Activated naive CD4-positive, alpha-beta T cell (primary cell): ENCODE measurements at places on chromosomes 7 and 10.

GRCh38 chr7:64634406-64635062, 31.4 kb upstream of the ZNF107 start:
- DNase-seq: no peak

GRCh38 chr10:74282848-74283210, 131.8 kb downstream of the ADK start:
- no peak for DNase-seq

DNA sequence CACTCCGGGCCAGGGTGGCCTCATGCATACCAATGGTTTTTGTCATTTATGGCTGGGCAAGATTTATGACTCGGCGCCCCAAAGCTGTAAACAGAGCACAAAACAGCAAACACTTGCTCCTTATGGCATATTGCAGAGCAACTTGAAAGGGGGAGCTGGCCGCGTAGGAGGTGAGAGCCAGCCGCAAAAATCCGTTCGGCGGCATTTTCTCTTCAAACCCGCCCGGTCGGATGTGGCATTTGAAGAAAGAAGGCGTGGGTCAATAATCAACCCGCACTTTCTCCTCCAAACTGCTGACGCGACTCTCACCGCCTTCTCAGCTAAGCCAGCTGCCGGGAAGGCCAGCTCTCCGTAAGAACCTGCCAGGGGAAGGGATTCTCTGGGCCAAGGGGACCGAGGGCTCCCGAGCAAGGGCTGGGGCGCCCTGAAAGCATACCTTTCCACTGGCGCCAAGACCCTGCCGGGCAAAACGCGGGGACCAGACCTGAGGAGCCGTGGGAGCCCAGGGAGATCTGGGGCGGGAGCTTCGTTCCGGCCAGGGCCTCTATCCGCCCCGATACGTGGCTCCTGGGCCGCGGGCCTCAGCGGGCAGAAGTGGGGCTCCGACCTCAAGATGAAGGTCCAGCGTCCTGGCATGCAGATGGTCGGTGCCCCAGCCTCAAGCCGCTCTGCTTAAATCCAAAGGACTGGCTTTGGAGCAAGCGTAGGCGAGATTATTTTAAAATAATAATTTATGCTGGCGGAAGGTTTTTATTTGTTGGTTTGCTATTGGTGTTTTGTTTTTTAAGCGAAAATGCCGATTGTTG, 12.9 kb upstream of the HOXA2 start:
- no peak for DNase-seq

DNA sequence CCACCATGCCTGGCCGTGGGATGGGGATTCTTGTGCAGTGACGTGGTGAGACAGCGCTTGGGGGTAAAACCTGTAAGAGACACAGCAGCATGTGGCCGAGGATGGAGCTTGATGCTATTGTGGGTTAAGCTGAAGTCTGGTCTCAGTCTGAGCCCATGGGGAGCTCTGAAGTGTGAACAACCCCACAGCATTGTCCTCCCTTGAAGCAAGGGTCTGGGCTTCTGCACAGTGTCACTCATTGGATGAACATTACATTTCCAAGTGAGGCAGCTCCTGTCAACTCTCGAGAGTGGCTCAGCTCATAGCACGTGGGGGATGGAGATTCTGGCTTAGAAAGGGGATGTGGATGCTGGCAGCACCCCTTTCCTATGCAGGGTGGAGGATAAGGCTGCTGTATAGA, 32.2 kb upstream of the ZNF438 start:
- DNase-seq: no peak

- DNase-seq: no peak
Observed at GRCh38 chr7:36644625-36645422, 79.5 kb downstream of the AOAH start.

GRCh38 chr10:75076348-75076747, 35.1 kb upstream of the SAMD8 start:
- no peak for DNase-seq

- DNase-seq: no peak
Observed at GRCh38 chr10:50503661-50504320, 120.0 kb downstream of the SGMS1 start.

DNA sequence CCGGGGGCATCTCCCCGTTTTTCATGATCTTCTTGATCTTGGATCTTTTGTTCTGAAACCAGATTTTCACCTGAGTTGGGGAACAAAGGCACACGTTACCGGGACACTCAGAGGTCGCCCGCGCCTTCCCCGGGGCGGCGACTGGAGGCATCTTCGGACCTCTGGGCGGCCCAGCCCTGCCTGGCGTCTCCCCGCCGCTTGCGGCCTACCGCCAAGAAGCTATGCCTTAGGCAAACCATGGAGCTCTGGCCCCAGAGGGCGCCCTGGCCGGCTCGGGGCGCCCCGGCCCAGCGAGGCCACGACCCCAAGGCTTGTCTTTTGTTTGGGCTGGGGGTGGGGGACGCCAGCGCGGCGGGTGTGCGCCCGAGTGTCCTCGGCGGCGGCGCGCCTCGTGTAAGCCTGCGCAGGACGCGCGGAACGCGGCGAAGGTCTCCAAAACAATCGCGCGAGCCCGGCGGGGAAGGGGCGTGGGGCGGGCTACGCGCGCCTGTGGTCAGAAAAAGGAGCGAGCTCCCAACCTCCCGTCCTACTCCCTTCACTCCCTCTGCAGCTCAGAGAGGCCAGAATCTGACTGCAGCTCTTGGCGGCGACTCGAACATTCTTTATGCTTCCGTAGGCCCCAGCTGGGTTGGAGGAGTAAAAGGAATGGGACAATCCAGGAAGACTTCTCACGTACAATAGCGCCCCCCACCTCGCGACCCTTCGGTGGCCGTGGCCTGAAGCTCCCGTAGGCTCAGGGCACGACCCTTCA, 3.5 kb downstream of the DLX5 start:
- no peak for DNase-seq

DNA sequence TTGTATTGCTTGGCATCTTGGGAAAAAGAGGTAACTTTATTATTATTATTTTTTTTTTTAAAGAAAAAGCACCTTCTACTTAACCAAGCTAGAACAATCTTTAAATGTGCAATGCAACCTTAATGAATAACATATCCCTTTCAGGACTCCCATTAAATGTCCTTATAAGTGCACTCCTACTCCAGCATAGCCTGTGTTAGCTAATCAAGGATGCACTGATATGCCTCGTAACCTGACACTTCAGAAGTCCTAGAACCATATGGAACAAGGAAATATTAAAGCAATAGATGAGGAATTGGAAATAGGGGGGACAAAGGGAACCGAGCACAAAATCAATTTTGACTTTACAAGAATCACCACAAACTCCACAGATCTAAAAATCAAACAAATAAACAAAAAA, 522.4 kb downstream of the PARD3 start:
- DNase-seq: no peak

GRCh38 chr10:11322698-11323097, 288.8 kb downstream of the USP6NL start:
- DNase-seq: no peak

- no peak for DNase-seq
Observed at GRCh38 chr7:130365511-130366441, 14.5 kb upstream of the CPA1 start.

GRCh38 chr7:117873310-117874190, at the start of gene CTTNBP2:
Gene CTTNBP2, minus strand, starts transcription at chr7:117873441. Its CDS starts 26 bp downstream, at chr7:117873415.
- DNase-seq: no peak

- DNase-seq: no peak
Observed at GRCh38 chr10:3106928-3107425, 39.6 kb downstream of the PFKP start.

- no peak for DNase-seq
Observed at GRCh38 chr10:99421233-99421739, 9.1 kb downstream of the GOT1 start.

GRCh38 chr7:43785420-43785819, 26.9 kb downstream of the BLVRA start:
- no peak for DNase-seq

GRCh38 chr10:11026773-11027172, 9.1 kb downstream of the CELF2 start:
- DNase-seq: no peak

DNA sequence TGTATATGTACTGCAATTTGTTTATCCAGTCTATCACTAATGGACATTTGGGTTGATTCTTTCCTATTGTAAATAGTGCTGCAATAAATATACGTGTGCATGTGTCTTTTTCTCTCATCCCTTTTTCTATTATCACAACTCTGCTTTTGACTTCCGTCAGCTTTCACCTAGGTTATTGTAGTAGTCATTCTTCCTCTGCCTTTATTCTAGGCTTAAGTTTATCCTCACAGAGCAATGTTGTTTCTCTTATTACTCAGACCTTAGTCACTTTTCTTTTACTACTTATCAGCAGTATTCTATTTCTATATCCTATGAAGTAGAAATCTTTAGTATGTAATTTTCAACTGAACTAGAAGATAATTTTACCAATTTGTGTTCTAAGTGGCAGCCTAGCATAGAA, 175.3 kb upstream of the SEMA3E start:
- DNase-seq: no peak
